Natural killer cell (primary cell): ENCODE measurements at places on chromosomes 12 and 14. TPM values are rescaled to one million over a fixed set of nuclear protein-coding genes. Genes with fewer than 3 reads are reported as not detected.
A peak's percentile ranks its signal among the peaks of the same experiment; 100 is the strongest.

GRCh38 chr12:61654698-61655097 lies 605.5 kb upstream of the USP15 start:
- peak; percentile 6 for DNase-seq

- no peak for DNase-seq
Measured at GRCh38 chr12:4996714-4997113, 47.0 kb upstream of the KCNA5 start.

DNA sequence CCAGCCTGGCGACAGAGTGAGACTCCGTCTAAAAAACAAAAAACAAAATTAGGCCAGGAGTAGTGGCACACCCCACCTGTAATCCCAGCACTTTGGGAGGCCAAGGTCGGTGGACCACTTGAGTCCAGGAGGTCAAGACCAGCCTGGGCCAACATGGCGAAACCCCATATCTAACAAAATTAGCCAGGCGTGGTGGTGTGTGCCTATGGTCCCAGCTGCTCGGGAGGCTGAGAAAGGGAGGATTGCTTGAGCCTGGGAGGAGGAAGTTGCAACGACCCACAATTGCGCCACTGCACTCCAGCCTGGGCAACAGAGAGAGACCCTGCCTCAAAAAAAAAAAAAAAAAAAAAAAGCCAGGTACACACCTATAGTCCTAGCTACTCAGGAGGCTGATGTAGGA lies 37.0 kb downstream of the KDM2B start:
- no peak for DNase-seq

DNA sequence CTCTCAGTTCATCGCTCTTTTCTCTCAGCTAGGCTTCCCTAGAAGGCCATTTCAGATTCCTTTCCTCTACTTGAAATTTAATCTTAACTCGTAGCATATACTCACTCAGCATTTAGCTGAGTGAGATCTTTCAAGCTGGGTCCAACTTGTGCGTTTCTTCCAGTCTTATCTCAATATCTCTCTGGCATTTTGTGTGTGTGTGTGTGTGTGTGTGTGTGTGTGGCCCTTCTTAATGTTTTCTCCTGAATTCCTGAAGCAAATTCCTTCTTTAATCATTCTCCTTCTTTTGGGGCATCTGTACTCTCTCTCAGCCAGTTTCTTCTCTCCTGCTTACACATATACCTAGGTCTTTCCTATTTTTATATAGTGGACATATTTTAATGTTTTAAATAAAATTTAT lies 129.1 kb downstream of the KITLG start:
- no peak for DNase-seq

GRCh38 chr14:65840118-65840751 lies 427.7 kb downstream of the FUT8 start:
- no peak for DNase-seq

- no peak for DNase-seq
Measured at GRCh38 chr14:100429537-100429936, 106.4 kb downstream of the SLC25A47 start.

DNA sequence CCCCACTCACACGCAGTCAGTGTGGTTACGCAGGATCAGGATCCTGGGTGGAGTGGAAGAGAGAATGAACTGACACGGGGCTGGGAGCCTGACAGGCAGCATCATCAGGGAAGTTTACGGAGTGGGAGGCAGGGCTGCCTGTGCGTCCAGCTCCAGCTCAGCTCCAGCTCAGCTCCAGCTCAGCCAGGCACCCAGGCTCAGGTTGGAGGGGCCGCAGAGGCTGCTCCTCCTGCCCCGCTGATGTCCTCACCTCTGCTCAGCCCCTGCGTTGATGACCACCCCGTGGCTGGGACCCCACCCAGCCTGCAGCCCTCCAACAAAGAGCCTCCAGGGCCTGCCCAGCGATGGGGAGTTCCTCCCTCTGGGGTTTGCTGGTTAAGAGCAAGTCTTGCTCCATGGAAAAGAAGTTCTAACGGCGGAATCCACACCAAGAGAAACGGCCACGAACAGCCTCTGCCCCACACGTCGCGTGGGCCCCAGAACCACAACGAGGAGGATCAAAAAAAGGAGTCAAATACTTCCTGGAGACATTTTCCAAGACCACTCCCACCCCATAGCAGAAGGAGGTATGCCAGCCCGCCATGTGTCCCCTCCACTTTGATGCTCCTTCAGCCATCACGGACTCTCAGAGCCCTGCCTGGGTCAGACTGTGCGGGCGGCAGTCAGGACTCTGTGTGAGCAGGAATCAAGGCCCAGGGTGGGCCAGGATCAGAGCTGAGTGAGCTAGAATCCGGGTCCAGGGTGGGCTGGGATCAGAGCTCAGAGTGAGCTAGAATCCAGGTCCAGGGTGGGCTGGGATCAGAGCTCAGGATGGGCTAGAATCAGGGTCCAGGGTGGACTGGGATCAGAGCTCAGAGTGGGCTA lies 17.7 kb upstream of the C14orf180 start:
- DNase-seq = no peak

DNA sequence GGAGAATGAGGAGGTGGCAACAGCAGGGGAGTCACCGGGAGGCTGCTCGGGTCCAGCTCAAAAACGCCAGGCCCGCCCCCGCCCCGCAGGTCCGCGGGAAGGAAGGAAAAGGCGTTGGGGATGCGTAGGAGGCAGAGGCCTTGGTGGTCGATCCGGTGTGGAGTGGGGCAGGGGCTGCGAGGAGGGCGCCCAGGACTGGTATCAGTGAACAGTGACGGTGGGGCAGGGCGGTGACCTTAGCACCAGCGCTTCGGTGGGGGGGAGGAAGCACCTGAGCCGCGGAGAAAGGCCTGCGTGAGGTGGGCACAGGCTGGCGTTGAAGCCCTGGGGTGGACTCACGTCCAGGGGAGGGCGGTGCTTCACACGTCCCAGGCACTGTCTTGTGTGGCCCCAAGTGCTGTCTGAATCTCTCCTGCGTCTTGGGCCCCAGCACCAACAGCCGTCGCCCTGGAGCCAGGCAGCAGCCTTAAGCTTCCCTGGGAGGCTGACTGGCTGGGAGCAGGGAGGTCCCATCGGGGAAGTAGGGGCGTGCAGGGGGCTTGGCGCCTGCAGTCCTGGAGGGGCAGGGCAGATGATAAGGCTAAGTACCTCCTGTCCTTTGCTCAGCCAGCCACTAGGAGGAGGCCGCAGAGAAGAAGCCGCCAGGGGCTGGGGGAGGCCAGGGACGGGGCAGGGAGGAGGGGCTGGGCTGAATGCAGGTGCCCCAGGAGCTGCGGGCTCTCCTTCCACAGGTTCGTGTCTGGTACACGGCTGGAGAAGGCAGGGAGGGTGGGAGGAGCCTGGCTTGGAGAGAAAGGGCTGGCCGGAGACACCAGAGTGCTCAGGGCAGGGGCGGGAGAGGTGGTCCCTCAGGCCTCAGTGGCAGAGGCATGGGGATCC lies 26.5 kb downstream of the ZBTB42 start:
- DNase-seq = peak; percentile 45

Gene CIPC
- total RNA-seq = 7.1 TPM

Gene PLEKHH1
- not detected for total RNA-seq

Gene TAMALIN
- total RNA-seq = 403 TPM

Gene CCDC196
- not detected for total RNA-seq

Gene KRT86
- total RNA-seq = 3.6 TPM
